ENCODE measurements at places on chromosomes 12 and 14. TPM values are rescaled to one million over a fixed set of nuclear protein-coding genes. Genes with fewer than 3 reads are reported as not detected.

- DNase-seq, result no peak
Observed at GRCh38 chr12:74455429-74455828, 82.2 kb upstream of the ATXN7L3B start.

- DNase-seq, result no peak
Observed at GRCh38 chr14:44613061-44613712, 106.1 kb upstream of the FSCB start.

DNA sequence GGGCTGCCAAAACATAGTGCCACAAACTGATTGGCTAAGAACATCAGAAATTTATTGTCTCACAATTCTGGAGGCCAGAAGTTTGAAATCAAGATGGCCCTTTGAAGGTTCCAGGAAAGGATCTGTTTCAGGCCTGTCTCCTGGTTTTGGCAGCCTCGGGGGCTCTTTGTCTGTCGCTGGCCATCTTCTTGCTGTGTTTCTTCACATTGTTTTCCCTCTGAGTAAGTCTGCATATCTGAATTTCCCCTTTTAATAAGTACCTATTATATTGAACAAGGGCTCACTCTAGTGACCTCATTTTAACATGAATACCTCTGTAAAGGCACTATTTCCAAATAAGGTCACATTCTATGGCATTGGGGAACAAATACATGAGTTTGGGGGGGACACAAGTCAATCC, 467.1 kb upstream of the MGAT4C start:
- no peak for DNase-seq

DNA sequence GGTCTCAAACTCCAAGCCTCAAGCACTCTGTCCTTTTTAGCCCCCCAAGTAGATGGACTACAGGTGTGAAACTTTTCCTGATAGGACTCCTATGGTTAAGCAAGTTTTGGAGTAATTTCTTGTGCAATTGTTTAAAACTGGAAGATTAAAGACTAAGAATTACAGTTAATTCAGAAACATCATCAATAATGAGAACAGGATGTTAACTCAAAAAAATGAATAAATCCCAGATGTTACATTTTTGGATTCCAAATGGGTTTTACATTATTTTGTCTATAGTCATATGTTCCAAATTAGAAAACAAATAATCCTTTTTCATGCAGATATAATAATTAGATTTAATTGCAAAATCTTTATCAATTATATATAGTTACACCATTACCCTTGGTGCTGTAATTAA, 24.4 kb upstream of the KITLG start:
- no peak for DNase-seq

The OGFOD2 gene
- 14.5 TPM for polyA plus RNA-seq
